ENCODE measurements at places on chromosomes 11 and 22.

DNA sequence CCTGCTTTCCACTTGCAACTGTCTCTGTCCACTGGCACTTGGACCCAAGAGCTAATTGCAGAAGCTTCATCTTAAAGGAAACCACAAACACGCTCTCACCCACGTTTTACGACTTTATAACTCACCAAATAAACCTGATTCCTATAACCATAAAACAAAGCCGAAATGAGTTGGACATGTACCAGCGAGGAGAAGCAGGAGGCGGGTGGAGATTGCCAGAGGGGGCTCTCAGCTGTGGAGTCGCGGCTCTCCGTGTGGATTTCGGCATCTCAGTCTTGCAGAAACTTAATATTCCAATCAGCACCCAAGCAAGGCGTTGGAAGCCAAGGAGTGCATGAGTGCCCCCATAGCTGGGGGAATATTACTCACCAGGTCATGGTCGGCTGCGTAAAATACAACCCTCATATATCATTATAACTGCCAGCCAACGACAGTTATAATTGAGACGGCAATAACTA is 483.6 kb downstream of the MN1 start:
- no peak for DNase-seq

GRCh38 chr11:14132312-14132711 is 169.8 kb downstream of the SPON1 start:
- peak; percentile 91 for DNase-seq

DNA sequence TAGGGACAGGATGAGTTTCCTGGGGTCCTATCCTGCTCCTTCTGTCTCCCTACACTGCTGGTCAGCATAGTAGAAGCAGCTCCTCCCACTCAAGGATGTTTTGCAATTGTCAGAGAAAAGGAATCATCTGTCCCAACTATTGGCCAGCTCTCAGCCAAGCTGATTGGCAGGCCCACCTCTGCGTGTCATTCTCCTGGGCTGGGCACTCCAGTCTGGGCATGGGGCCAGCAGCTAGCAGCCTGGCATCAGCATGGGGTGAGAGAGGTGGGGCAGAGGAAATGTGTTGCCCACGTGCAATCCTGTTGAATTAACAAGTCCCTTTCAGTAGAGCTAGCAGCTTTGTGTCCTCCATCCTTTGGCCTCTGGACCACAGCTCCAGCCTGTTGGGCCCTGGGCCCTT is 14.1 kb downstream of the ANKK1 start:
- DNase-seq: no peak

DNA sequence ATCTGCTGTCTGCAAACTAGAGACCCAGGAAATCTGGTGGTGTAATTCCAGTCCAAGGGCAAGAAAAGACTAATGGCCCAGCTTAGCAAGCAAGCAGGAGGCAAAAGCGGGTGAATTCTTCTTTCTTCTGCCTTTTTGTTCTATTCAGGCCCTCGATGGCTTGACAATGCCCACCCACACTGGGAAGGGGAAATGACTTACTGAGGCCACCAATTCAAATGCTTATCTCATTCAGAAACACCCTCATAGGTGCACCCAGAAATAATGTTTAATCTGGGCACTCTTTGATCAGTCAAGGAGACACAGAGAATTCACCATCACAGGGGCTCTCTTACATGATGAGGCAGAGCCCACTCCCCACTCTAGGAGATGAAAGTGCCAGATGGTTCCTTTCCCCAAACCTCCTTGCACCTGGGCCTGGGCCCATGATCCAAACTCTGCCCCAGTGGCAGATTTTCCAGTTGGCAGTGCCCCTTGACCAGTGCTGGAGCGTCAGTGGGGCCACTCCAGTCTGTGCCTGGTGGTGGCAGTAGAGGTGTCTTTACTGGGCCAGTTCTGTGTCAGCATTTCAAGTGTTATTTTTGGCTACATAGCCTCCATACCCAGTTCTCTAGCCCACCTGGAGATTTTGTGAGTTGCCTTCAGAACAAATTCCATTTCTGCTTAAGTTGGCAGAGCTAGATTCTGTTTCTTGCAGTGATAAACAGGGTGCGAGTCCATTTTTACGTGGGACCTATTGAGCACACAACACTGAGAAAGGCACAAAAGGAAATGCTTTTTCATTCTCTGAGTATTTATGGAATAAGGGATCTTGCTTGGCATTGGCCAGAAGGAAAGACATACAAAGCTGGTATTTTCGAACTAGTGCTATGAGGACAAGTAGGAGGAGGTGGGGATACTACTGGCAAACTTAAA is 7.5 kb downstream of the ELMOD1 start:
- peak; percentile 40 for DNase-seq

- peak; percentile 29 for DNase-seq
These were observed 39.3 kb upstream of the NNMT start for GRCh38 chr11:114256967-114257286.

GRCh38 chr11:118819334-118820024 is 28.5 kb upstream of the DDX6 start:
- no peak for DNase-seq

DNA sequence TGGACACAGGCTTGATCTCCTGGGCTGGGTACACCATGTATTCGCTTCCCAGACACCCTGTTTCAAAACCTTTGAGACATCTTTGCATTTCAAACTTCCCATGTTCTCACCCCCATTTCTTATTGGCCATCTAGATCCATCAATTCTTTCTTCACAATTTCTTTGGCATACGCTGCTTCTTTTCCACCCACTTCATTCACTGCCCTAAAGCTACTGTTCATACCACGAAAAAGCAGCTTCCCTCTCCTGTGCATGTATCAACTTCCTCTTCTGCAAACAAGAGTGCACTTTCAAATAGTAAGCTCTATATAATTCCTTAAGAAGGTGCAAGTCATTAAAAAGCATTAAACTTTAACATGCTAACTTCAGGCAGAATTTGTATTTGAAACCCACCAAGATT is 21.4 kb downstream of the UVRAG start:
- DNase-seq: no peak

GRCh38 chr22:36902143-36902926 is 11.1 kb upstream of the CSF2RB start:
- no peak for DNase-seq

DNA sequence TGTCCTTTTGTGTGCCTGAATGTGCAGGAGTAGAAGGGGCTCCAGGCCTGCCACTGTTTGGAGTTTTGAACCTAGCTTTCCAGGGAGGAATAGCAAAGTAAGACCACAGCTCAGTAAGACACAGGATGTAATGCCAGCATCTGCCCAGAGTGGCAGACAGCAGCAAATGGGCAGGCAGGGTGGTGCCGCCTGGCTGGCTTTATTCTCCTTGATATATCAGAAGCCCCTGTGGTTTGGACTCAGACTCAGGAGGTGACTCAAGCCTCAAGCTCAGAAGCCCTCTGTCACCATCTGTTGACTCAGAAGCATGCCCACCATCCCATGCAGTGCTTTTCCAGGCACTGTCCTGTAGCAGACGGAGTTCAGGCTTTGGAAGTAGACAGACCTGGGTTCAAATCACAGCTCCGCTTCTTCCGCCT is 72.7 kb upstream of the TTC12 start:
- peak; percentile 85 for DNase-seq

Data from NCI-H82 (cell line).